ENCODE measurements at places on chromosomes 3 and 15.

DNA sequence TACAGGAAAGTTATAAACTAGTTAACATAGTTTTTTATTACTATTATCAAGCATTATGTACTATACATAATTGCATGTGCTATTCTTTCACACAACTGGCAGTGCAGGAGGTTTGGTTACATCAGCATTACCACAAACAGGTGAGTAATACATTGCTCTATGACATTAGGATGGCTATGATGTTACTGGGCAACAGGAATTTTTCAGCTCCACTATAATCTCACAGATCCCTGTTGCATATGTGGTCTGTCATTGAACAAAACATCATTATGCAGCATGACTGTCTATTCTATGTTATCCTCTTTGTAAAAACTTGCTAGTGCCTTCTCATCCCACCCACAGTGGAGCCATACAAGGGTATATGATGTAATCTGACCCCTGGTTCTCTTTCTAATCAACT, 36.5 kb upstream of the PDZRN3 start:
- DNase-seq = no peak

DNA sequence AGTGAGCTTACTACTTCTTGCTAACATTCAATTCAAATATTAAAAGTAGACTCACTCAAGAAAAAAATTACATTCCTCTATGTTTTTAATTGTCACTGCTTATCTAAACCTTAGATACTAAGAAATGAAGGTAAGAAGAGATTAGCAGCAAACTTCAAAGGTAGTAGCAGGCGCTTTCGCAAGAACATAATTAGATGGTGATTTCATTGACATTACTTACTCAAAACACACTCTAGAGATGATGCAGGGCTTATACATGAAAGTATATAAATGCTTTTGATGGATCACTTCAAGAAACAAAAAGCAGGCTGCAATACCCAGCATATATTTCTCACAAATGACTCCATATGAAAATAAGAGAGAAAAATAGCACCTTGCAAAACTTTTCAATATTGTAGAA, 86.8 kb downstream of the FSIP1 start:
- no peak for DNase-seq

DNA sequence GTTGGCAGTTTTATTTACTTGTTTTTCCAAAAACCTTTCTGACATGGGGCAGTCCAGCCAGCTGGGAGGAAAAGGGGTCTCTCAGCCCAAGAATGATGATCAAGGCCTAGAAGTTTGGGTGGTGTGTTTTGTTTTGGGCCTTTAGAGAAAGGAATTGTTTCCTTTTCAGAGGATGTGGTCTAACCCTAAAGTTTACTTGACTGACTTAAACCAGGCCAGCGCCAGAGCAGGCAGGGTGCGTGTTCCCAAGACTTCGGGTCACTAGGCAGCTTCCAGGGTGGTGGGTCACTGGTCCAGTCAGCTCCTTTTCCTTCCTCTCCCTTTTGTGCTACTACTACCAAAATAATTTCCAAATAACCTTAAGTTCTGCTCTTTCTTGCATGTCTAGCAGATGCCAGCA, 4.9 kb downstream of the FLNB start:
- DNase-seq = no peak

GRCh38 chr3:75192146-75192616, 471.9 kb upstream of the FRG2C start:
- DNase-seq = peak; percentile 14

DNA sequence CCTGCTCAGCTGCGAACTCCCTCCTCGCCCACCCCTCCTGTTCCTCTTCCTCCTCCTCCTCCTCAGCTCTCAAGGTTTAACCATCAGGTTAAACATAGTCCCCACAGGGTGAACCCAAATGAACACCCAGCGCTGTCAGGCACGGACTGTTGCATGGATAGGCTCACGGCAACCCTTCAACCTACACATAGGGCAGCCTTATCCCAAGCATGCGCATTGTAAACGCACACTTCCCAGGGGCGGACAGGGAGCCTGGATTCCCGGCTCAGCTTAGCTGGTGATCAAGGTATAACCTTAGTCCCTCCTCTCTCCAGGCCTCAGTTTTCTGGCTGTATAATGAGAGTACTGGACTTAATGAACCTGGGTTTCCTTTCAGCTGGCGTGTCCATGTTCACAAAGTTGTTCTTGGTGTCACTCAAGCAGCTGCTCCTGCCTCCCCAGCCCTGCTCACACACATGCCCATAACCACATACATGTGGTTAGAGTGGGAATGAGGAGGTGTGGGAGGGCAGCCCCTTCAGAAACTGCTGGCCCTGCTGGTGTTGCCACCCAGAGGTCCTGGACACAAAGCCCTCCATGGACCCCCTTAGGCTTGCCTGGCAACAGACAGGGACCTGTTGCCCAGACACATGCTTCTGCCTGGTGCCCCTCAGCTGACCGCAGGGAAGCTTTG, 20.9 kb upstream of the VPS33B start:
- no peak for DNase-seq

GRCh38 chr3:107850681-107851080, 240.2 kb downstream of the CD47 start:
- DNase-seq = no peak

DNA sequence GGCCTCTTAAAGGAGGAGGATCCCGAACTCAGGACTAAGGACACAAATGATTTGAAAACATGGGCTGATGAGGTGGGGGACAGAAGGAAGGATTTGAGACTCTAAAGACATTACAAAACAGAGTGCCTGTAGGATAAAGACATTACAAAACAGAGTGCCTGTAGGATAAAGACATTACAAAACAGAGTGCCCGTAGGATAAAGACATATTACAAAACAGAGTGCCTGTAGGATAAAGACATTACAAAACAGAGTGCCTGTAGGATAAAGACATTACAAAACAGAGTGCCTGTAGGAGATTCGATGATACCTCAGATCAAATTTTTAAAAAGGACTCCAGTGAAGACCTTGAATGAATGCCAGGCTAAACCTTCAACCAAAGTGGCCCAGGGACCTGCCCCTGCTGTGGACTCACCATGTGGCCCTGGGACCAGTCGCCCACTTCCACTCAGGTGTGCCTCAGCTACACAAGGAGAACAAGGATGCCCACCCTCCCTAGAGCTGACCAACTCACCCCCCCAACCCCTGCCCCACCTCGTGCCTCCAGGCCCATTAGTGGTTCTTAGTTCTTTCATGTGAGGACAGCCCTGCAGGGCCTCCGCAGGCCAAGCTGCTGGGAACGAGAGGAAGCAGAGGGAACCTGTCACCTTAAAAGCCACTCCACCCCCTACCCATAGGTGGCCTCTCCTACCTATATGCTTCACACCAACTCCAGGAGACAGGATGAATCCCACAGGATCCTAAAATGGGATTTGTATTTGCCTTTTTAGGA, 59.8 kb downstream of the SH3BP5 start:
- no peak for DNase-seq

GRCh38 chr3:37024092-37024491, 30.8 kb downstream of the MLH1 start:
- no peak for DNase-seq

DNA sequence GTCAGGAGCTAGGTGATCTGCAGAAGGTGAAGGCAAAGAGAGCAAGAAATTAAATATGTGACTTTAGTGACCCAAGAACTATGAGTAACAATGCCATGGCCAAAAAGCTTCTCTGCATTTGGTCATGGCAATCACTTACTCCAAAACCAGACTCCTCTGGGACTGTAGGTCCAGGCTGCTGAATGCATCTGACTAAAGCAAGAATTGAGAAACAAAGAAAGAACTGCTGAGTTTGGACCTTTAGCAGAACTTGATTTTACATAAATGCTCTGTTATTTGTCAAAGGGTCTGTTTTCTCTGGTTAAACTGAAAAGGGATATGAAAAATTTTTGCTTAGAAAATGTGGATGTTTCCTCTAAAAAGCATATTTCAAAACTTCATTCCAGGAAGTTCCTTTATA, 1102.2 kb downstream of the IGSF11 start:
- DNase-seq = no peak

DNA sequence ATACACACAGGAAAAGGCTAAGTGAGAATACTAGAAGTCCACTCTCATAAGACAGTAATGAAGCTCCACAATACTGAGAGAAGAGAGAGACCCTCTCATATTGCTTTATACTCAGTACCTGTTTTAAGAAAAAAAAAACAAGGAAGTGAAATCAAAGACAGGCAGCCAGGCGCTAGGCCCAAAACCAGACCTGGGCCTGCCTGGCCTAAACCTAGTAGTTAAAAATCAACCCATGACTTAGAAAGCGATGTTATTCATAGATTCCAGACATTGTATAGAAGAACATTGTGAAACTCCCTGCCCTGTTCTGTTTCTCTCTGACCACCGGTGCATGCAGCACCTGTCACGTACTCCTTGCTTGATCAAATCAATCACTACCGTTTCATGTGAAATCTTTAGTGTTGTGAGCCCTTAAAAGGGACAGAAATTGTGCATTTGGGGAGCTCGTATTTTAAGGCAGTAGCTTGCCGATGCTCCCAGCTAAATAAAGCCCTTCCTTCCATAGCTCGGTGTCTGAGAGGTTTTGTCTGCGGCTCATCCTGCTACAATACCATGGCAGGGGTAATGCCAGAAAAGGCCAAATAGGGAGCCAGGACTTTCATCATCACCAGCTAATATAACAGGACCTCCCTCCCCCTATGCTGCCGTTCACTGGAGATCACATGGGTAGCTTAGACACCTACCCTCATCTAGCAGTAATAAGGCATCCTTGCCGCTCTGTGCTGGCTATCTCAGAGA, 1294.1 kb downstream of the NSUN3 start:
- no peak for DNase-seq

DNA sequence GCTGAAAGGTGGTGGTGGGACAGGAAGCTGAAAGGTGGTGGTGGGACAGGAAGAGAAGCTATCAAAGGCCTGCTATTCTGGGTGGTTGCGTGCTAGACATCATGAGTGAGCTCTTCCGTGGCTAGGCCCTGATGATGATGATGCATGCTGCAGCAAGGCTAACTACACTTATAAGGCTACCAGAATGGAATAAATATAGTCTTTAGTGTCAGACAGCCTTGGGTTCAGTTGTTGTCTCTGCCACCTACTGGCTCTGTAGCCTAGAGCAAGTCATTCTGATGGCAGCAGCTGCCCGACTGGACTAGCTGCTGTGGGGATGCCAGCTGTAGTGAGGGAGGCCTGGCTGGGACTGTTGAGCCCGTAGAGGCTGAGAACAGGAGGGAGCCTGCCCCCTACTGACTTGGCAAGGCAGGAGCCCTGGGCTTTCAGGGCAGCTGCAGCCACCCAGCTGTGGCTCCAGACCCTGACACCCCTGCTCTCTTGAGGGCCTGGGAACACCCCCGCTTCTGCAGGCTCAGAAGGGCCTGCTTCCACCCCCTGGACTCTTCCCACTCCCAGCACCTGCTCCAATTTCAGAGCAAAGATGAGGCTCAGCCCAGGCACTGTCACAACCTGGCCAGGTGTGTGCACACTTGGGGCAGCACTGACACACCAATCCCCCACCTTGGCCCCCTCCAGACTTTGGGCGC, 21.4 kb upstream of the ZBED2 start:
- DNase-seq = no peak

DNA sequence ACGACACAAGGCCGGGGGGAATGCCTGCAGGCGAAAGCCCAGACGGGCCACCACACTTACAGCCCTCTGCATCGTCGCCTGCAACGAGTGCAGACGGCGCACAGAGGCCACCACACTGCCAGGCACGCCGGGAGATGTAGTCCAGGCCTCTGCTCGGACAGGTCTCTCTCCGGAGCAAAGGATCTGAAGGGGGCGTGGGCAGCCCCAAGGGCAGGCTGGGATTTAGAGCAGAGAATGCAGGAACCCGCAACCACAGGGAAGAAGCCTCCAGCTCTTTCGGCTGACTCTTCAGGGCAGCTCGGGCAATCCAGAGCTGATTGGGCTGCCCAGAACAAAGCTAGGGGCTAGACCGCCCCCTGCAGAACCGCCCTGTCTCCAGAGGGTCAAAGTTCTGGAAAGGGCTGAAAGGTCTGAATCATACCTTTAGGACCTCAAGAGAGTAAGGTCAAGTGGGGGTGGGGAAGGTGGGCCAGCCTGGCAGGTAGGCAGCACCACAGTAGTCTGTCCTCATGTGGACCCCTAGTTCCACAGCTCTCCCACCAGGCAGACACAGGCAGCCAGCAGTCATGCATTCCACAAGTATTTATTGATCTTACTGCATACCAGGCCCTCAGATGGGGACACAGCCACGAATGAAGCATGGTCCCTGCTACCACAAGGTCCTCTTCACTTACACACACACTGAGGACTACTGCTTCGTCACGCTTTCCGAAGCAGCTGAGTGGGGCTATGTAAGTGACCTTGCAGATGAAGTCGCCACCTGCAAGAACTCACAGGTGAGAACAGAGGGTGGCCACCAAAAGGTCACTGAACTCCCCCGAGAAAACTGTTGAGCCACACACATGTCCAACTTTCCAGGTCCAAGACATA, at the start of gene AMT:
TSS of gene AMT (minus strand) at position 95 of the 870 bp plus-strand sequence. CDS start at position 72, 23 bp downstream.
- DNase-seq = no peak

Measured in stimulated activated CD8-positive, alpha-beta memory T cell treated with anti-CD3 and anti-CD28 coated beads, Interleukin-15, amount 100 ng/mL, for 24 hours (primary cell).